Glutamatergic neuron (in vitro differentiated cells): ENCODE measurements at places on chromosomes 7 and 10. TPM values are rescaled to one million over a fixed set of nuclear protein-coding genes. Genes with fewer than 3 reads are reported as not detected.

DNA sequence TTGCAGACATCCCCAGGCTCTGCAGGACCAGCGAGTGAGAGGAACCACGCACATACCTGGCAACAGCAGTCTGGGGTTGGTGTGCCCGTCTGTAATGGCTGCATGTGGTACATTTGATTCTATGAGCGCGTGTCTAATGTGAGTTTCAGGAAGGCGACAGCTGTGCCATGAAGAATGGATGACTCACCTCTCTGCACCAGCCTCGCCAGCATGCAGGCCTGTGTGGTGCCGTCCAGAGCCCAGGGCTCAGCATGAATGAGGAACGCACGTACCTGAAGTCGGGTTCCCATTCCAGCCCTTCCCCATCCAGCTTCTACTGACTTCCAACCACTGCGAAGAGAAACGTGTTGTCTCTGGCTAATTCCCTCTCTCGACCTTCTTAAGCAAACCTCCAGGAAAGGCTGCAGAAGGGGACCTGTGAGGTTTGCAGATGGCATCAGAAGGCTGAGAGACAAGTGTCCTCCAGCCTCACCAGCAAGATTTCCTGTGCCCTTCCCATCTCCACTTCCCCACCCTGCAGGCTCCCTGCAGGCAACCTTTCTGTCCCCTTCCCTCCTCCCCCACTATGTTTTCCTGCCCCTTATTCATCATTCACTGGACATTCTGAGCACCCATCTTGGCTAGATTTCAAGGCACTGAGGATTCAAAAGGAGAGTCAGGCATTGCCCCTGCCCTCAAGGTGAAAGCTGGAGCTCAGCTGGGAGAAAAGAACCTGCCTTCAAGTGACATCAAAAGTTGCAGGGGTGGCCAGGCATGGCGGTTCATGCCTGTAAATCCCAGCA is 54.3 kb downstream of the ASB13 start:
- DNase-seq, result no peak

- DNase-seq, result no peak
Observed at GRCh38 chr10:81040940-81041339, 503.2 kb downstream of the SH2D4B start.

DNA sequence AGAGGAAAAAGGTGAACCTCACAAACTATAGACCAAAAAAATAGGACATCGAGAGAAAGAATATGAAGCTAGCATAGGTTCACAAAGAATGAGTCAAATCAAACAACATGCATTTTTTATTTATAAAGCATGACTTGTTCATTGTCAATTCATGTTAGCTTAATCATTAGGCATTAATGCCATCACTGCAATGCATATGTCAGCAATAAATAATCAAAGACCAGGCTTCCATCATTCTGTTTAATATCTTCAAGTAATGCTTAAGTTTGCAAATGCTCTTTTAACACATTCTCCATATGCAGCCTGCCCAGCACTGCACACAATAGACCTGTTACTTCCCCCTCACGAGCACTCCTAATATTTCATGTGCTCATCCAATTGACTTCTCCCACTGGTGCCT is 8.9 kb upstream of the MAGI2 start:
- no peak for DNase-seq

GRCh38 chr7:139738101-139738489 is 39.7 kb downstream of the HIPK2 start:
- DNase-seq, result no peak

- DNase-seq, result no peak
Observed at GRCh38 chr10:43689007-43689491, 40.4 kb upstream of the ZNF32 start.

GRCh38 chr10:78864761-78865537 is 203.8 kb upstream of the ZMIZ1 start:
- DNase-seq, result no peak

- DNase-seq, result no peak
Observed at GRCh38 chr10:49620286-49620810, 6.5 kb downstream of the CHAT start.

DNA sequence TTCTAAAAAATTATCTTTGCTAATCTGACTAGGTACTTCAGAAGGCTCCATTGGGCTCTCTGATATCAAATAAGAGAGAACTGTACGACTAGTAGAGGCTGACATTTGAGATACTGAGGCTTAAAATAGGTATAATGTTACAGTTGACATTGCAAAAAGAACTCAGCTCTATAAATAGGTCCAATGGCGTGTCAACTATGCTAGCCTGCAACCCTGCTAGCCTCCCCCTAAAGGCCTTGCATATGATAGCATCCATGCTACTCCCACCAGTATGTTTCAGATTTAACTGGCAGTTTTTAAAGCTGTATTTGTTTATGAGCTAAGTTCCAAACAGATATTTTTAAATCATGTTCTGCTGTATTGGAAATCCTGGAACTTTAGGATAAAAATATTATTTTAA is at the start of gene PPP1R3A:
Gene PPP1R3A (minus strand): TSS at position 64 of the 400 bp plus-strand sequence. CDS start 13 bp downstream, at position 51.
- DNase-seq, result no peak

DNA sequence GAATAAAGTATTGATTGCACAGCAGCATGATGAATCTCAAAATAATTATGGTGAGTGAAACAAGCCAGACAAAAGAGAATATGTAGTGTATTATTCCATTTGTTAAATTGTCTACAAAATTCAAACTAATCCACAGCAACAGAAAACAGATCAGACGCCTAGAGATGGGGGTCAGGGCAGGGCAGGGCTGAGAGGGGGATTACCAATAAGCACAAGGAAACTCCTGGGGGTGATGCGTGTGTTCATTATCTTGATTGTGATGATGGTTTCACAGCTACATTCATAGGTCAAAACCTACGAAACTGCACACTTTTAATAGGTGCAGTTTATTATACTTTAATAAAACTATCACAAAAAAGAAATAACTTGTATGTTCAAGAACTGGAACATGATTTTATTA is 132.7 kb upstream of the CDK6 start:
- DNase-seq, result no peak

DNA sequence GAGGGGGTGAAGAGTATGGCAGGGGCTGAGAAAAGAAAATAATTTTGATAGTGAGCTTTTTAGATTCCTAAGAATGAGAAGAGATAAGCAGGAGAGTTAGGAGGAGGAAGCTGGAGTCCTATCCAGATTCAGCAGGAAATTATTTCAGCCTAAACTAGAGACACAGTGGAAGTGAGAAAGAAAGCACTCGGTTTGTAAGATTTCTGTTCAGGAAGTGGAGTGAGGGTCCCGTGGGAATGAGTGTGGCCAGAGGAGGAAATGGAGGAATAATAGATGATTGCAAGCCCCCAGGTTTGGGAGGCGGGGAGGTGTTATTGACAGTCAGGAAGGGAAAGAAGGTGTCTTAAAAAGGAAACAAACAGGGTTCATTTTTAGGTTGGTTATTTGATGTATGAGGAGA is 84.8 kb upstream of the NRP1 start:
- peak; percentile 23 for DNase-seq

NRCAM gene
- 120 TPM for total RNA-seq

CDK14 gene
- total RNA-seq, result 96.5 TPM

IL15RA gene
- not detected for total RNA-seq

AZGP1 gene
- total RNA-seq, result 0.44 TPM
